ENCODE measurements at places on chromosomes 13 and 19.

DNA sequence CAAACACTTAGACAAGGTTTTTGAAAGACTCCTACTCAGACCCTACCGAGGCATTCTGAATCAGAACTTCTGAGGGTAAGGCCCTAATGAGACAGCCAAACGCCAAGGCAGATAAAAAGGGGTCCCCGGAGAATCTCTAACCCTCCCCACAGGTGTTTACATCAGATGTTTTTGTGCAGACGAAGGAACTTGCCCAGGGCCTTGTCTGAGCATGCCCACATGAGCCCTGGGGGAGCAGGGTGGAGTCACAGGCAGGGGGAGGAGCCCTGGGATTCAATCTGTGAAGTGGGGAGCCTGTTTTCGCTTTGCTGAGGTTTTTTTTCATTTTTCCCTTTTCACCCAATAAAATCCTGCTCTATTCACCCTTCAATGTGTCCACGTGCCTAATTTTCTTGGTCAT lies 61.6 kb upstream of the MED4 start:
- no peak for DNase-seq

DNA sequence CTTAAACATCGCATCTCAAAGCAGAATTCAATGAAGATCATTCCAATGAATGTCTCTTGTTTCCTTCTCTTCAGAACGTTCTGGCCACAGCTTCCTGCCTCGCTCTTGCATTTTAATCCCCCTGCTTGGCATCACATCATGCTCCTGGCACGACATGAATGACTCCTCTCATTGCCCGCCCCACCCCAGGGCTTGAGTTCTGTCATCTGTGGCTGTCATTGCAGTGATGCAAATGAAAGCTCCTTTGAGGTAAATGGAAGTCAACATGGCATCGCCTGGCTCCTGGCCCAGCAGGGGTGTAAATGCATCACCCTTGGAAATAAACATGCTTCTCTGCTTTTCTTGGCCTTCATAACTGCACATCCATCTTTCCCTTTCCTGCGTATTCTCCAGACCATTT lies 48.6 kb downstream of the SCEL start:
- DNase-seq: no peak

GRCh38 chr13:75715601-75716523 lies 79.7 kb downstream of the LMO7 start:
- DNase-seq: no peak

DNA sequence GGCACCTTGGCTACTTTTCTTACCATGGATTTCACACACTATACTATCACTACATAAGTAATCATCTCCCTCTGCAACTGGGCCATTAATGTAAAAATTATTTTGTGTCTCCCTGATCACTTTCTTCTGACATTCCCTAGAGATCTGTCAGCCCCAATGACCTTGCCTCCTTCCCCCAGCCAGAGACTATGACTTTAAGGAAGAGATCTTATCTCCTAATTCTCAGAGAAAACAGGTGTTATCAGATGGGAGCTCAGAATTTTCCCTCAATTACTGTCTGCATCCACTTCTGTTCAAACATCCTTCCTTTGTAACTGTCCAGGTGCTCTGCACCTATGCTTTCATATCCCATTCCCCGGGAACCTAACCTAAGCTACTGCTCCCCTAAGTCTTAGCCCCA lies 397.5 kb downstream of the DIAPH3 start:
- DNase-seq: no peak

- DNase-seq: no peak
Observed at GRCh38 chr19:33098055-33098534, 17.1 kb downstream of the GPATCH1 start.

GRCh38 chr19:55160128-55160985 lies 2.8 kb upstream of the TNNI3 start:
- peak; percentile 69 for DNase-seq

GRCh38 chr19:44367024-44367423 lies 10.5 kb upstream of the ZNF112 start:
- DNase-seq: no peak

DNA sequence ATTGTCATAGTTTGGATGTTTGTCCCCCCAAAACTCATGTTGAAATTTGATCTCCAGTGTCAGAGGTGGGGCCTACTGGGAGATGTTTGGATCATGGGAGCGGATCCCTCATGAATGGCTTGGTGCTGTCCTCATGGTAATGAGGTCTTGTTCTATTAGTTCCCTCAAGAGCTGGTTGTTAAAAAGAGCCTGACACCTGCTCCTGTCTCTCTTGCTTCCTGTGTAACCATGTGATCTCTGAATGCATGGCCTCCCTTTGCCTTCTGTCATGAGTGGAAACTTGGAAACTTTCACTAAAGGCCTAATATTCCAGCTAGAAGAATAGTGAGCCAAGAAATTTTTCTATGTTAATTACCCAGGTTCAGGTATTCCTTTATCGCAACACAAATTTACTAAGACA lies 311.4 kb upstream of the ATXN8OS start:
- DNase-seq: no peak

- DNase-seq: no peak
Observed at GRCh38 chr19:43620061-43621001, 902 bp upstream of the ZNF428 start.

DNA sequence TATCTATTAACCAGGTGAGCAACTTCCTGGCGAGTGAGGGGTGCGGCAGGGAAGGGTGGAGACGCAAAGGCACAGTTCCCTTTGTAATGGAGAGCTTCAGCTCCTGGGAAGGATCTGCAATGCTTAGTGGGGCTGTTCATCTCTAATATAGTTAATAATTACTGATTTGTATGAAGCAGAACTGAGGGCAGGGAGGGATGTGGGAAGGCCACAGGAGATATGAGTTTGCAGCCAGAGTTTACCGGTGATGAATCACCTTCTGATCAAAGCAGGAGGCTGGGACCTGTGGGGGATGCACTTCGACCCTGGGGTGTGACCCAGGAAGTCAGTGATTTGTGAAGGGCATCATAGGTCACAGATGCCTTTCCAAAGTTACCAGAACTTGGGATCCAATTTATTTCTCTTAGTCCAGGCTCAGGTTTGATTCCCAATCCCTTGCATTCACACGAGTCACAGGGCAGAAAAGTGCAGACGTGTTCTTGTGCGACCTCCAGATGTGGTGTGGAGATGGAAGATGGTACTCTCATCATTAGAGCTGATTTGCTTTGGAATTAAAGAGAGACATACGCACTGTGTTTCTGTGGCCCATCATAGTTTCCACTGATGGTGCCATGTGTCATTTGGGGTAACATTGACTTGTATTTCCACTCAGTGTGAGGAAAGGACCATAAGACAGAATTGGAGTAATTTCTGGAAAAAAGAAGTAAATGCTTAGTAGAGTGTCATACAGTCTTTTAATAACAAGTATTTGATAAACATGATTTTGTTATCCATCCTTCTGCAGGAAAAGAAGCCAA lies 55.0 kb downstream of the LRCH1 start:
- no peak for DNase-seq

DNA sequence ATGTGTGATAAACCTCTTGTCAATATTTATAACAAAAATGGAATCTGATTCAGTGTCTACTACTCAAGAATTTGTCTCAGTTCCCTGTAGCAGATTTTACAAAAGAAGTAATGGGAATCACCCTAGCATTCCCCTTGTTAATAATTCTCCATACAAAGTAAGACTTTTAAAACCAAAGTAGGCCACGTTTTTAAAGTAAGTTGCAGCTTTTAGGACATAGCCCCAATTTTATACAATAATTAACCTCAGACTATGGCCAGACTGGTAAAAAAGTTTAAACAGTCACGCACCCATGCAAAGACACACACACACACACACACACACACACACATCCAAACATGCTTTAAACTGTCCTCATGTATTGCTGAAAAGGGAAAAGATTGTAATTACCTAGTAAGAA lies 589.9 kb downstream of the PCDH9 start:
- no peak for DNase-seq

- DNase-seq: no peak
Observed at GRCh38 chr19:21128901-21129698, 12.7 kb upstream of the ZNF431 start.

DNA sequence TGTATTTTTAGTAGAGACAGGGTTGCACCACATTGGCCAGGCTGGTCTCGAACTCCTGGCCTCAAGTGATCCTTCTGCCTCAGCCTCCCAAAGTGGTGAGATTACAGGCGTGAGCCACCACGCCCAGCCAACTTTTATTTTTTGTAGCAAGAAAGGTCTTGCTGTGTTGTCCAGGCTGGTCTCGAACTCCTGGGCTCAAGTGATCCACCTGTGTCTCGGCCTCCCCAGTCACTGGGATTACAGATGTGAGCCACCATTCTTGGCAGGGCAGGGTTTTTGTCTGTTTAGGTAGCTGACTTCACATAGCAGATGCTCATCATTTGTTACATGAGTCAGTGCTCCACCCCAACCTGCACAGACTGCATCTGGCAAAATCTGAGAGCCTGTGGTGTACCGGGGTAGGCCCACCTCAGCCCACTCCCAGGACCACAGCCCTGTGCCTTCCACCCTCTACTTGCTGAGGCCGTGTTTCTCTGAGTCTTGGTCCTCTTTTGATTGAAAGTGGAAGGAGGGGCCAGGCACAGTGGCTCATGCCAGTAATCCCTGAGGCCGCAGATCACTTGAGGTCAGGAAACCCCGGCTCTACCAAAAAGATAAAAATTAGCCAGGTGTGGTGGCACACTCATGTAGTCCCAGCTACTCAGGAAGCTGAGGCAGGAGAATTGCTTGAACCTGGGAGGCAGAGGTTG lies 4.2 kb upstream of the TNPO2 start:
- no peak for DNase-seq

- no peak for DNase-seq
Observed at GRCh38 chr13:44280456-44280855, 93.2 kb upstream of the SERP2 start.

- DNase-seq: no peak
Observed at GRCh38 chr19:31170046-31170445, 179.2 kb downstream of the TSHZ3 start.

All from LNCaP clone FGC (cell line).